Globus pallidus (tissue), 1 donor: ENCODE measurements at places on chromosomes 2 and 18.

DNA sequence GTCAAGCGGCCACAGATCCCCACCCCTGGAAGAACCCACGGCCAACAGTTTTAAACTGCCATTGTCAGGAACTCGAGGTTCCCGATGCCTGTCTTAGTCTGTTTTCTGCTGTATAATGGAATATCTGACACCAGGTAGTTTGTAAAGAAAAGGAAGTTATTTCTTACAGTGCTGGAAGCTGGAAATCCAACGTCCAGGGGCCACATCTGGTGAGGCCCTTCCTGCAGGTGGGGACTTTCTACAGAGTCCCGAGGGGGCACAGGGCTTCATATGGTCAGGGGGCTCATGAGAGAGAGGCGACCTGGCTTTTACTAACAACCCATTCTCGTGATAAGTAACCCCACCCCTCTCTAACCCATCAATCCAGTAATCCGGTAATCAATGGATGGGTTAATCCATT lies 501.6 kb upstream of the MYT1L start:
- DNase-seq, result no peak

- no peak for DNase-seq
Observed at GRCh38 chr2:19073522-19073921, 284.9 kb downstream of the OSR1 start.

DNA sequence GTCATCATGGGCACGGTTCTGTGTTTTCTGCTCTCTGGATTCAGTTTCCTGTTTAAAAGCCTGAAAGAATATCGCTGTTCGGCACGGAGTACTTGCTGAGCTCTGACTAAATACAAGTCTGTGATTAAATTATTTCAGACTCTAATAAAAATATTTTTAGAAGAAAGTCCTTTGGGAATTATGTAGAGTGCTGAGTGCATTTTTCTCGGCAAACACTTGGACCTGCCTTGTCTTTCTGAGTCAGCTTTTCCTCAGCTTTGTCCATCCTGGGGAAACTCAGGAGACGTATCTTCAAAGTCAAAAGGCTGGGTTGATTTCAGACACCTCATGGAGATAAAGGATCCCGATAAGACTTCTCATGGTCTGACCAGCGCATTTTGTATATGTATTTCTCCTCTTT lies 45.9 kb downstream of the IL1R2 start:
- DNase-seq, result no peak

DNA sequence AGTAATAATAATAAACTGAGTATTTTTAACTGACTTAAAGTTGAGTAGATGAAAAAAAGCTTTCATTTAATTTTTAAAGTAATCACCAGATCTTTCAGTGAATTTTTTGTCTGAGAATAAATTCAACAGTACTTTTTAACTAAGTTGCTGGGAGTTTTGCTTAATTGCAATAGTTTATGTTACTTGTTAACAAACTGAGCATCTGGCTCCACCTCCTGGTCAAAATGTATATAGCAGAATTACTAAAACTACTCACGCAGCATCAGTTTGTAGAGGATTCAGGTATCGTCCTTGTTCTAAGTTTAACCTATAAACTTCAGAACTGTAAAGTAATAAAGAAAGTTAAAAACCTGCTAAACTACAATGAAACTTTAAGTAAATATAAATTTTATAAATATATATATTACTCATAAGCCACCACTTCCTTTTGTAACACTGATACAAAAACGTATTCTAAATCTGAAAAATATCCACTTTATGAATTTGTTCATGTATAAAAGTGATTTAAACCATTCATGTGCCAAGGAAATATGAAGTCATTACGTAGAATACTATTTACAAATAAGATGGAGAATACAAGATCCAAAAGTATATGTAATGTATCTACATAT lies 21.3 kb downstream of the NOL10 start:
- DNase-seq, result peak; percentile 51

- DNase-seq, result no peak
Observed at GRCh38 chr2:141595316-141595920, 535.4 kb downstream of the LRP1B start.

GRCh38 chr2:161068670-161069069 lies 91.6 kb upstream of the TANK start:
- no peak for DNase-seq

DNA sequence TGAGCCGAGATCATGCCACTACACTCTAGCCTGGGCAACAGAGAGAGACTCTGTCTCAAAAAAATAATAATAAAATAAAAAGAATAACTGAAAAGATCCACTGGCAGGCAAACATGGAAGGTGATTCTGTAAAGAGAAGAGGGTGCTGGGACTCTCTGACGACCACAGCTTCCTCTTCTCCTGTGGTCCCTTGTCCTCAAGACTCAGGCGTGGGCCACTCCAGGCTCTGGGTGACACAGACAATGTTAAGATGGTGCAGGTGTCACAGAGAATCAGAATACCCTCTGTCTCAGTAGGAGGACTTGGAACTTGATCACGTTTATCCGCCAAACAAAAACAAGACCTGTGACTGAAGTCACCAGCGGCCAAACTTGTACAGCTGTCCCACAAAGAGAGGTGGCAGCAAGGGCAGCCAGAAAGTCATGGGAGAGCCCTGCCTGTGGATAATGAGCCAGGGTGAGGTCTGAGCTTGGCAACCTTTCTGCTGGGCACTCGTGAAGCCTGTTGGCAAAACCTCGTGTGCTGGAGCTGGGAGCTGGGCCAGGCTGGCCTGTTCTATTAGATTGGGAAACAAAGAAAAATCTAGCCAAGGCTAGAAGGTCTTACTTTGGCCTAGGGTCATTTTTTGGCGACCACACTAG lies 76.4 kb upstream of the ITGA6 start:
- DNase-seq, result peak; percentile 77
